ENCODE measurements at places on chromosomes 2 and 18.

DNA sequence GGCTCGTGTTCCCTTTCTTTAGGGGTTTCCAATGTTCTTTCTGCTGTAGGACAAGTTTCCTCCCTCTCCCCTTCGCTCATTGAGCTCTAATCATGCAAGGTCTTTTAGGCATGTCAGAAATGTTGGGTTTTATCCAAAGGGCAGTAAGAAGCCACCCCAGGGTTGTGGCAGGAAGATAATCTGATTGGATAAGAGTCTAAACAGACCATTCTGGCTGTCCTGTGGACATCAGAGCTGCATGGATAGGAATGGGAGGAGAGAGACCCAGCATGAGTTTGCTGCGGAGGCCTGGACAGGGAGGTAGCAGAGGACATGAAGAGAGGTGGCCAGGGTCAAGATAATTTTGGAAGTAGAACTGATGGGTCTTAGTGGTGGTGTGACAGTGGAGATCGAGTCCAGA, 88.2 kb downstream of the ACKR3 start:
- DNase-seq: no peak

DNA sequence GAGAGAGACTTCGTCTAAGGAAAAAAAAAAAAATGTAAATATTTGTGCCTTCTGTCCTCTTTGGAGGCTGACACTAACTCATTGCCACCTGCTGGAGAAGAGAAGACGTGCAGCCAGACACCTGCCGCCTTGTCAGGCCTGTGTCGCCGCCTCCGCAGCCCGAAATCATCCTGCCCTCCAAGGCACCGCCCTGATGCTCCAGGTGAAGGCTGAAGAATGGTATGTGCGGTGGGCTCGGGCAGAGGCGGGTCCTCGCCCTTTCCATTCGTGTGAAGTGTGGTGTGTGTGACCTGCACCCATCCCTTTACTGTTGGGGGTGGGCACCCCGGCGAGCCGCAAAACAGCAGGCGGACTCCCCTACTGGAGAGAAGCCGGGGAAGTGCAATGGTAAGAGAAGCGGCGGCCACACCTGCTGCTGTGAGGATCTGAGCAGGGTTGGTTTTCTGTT, 60.4 kb downstream of the FAM161A start:
- peak; percentile 77 for DNase-seq

DNA sequence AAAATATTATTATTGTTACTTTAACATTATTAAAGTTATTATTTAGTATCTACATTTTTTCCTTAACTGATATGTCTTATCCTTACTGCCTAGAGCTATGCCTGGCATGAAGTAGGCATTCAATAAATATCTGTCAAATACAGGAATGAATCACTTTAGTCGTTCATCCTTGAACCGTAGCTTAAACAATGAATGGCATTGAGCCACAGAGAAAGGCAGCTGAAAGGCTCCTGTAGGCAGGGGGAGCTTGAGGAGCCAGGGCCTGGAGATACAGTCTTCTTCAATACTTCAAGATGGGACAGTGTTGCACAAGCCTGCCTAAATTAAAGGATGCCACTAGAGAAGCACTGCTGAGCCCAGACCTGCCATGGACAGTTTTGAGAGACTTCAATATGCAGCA, 22.5 kb downstream of the CYRIA start:
- no peak for DNase-seq

DNA sequence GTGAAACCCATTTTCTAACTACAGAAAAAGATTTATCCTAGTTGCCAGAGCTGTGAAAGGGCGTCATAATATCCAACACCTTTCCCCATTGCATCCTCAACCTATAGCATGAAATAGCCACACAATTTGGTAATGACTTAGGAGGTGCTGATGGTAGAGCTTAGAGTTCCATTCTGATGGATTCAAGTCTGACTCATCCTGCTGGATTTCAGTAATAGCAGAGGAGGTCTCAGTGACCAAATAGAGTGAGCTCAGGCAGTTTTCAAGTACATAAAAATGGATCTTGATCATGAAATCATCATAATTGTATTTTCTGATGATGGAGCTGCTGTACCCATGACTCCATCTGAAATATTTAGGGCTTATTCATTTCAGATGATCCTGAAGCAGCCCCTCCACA, 270.7 kb upstream of the KLHL29 start:
- DNase-seq: no peak

DNA sequence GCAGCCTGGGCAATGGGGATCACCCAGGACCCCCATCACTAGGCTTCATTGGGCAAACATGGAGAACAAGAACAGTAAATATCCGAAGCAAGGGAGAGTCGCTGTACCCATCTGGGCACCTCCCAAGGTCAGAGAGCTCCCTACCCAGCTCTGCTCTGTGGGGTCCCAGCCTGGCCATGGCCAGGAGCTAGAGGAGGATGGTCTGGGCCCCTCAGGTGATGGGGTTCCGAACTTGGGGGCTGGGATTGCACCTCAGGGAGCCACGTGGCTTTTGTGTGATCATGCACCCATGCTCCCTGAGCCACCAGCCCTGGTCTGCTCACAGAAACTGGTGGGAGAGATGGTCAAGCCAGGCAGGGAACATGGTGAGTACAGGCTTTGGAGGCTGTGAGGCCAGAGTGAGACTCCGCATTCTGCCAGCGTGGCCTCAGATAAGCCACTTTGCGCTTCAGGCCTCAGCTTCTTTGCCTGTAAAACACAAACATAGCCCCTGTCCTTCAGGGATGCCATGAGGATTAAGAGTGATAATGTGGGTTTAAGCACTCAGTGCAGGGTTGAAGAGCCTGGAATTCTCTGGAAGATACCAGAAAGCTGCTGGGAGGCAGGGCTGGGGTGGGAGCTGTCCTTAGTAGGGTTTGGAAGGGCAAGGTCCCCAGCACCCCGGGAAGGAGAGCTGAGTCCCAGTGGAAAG, 3.0 kb upstream of the NMUR1 start:
- DNase-seq: no peak

DNA sequence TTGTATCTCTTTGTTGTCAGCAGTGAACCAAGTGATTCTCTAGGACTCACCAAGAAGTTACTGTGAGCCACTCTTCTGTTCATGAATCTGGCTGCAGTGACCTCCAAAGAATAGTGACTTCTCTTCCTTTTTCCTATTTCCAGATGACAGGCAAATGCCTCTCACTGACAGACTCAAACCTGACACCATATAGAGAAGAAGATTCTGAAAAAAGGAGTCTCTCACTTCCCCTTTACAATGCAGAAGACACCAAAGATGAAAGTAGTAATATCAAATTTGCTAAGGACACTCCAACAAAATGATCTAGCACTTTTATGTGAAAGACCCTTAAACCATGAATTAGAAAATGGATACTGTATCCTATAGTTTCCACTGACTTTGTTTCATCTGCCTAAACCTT, 44.4 kb upstream of the SETBP1 start:
- no peak for DNase-seq

DNA sequence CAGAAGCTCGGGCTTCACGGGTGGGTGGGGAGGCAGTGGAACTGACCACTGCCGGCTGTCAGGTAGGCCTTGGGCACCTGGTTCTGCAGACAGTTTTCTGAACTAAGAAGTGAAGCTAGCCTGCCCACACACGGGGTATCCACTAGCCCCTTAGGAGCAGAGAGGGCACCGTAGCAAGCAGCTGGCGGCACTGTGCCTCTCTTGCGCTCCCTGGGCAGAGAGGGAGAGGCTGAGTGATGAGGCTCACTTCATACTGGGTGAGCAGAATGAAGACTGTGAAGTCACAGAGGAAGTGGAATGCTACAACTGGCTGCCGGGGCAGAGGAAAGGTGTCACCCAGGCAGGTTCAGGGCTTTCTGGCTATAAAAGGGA, 753 bp downstream of the ITPRIPL1 start:
- no peak for DNase-seq

GRCh38 chr2:47094511-47095142, 60.5 kb downstream of the STPG4 start:
- peak; percentile 79 for DNase-seq

DNA sequence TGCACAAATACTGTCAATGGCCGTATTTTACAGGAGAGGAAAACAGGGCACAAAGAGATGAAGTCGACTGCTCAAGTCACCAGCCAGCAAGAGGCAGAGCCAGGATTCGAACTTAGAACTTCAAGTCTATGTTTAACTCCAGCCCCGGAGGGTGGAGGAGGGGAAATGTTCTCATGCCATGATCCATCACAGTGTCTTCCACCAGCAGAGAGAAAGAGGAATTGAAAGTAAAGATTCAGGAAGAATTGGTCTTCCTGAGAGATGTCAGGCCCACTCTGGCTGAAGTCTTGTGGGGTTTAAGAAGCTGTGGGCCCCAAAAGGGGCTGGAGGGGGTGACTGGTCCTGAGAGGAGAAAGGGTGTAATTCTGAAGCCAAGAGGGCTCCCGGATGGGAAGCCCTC, 260.0 kb downstream of the TNS1 start:
- DNase-seq: no peak

GRCh38 chr18:45326505-45326904, 288.8 kb upstream of the SLC14A2 start:
- no peak for DNase-seq

DNA sequence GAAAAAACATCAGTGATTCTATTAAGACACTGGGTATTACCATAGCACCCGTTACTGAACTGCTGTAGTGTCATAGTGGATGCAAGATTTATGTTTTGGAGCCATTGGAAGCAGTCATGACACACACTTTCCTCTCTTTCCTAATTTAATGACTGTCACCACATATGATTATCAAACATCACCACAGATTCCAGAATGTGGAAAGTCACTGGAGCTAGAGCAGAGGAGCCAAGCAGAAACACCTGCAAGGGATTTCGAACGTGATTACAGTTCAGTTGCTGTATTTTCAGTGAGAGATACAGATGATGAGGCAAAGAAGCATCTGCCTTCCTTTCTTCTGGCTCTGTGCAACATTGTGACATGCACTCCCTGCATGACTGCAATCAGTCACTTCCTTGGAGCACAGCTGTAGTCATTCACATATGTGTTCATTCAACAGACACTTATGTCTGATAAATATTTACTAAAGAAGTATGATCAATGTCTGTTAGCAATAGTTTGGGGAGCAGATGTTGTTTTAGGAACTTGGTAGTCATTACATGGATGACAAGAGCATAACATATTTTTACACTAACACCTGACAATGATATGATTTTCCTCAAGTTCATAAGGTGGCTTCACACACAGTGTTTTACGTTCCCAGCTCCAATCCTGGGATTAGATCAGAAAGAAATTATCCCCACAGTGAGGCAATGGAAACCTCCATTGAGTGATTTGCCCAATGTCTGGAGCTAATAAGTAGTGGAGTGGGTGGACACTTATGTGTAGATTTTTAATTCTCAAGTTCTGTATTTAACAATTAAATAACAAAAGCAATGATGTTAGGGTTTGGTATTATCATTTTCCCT, 416.6 kb downstream of the PLCL1 start:
- no peak for DNase-seq

- DNase-seq: no peak
Observed at GRCh38 chr18:74996055-74996454, 212.9 kb downstream of the PTGR3 start.

DNA sequence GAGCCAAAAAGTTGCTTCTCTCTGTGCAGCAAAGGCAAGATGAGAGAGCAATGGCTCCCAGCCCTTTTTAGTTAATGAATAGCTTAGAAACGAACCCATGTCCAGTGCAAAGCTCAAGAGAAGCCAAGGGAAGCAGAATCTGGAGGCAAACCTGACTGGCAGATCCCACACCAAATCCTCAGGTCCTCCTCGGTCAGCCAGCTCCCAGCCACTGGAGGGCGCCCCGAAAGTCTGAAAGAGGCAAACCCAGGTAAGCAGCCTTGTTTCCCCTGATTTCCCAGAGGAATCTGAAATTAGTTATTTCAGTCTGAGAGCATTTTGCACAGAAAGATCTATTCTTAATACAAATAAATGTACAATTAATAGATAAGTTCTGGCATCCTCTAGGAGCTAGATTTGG, 71.3 kb upstream of the PID1 start:
- DNase-seq: peak; percentile 12

GRCh38 chr2:16950436-16950835, 284.8 kb upstream of the CYRIA start:
- DNase-seq: no peak

DNA sequence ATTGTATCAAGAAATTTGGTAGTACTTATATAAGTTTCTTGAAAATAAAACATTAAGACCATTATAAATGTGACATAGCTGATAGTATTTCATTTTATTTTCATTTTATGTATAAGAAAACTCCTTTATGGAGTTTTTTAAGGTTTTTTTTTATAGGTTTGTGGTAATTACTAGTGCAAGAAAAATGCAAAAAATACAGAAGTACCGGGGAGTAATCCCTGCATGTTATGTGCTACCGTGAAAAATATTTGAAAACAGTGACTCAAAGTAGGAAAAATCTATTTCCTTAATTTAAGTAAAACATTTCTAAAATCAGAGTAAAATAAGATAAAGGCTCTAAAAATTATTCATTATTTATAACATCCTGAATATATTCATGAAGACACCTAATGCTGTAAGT, 21.6 kb downstream of the ZSWIM2 start:
- peak; percentile 33 for DNase-seq

- DNase-seq: no peak
Observed at GRCh38 chr2:58073751-58074150, 27.1 kb downstream of the VRK2 start.

GRCh38 chr2:123935405-123935804, 89.7 kb upstream of the CNTNAP5 start:
- no peak for DNase-seq

DNA sequence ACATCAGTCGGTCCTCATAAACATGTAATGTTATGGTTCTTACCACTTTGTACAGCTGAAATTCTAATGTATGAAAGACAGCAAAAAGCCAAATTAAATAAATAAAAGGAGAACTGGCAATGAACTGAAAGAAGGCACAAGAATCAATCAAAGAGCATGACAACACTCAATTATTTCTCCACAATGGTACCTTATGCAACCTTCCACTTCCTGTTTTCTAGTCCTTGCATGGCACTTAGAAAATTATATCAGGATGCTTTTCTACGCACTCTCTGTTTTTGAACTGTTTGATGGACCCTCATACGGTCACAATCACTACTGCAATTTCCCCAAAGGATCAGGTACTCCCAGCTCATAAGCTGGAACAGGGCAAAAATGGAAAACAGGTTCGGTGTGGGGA, 81.6 kb downstream of the EPB41L3 start:
- DNase-seq: no peak

- DNase-seq: no peak
Observed at GRCh38 chr2:199902486-199903110, 8.5 kb upstream of the C2orf69 start.

- DNase-seq: no peak
Observed at GRCh38 chr18:10588975-10589374, 63.1 kb downstream of the NAPG start.

- DNase-seq: peak; percentile 44
Observed at GRCh38 chr2:138787053-138787666, 7.0 kb upstream of the NXPH2 start.
